Neural crest cell (in vitro differentiated cells): ENCODE measurements at places on chromosomes 1 and 21.
A peak's percentile ranks its signal among the peaks of the same experiment; 100 is the strongest.

- no peak for DNase-seq
Observed at GRCh38 chr1:17763995-17764394, 8.9 kb downstream of the ACTL8 start.

GRCh38 chr1:205346956-205347574, 9.7 kb downstream of the KLHDC8A start:
- no peak for DNase-seq

GRCh38 chr1:1033731-1034438, 14.0 kb downstream of the AGRN start:
- peak; percentile 28 for DNase-seq

DNA sequence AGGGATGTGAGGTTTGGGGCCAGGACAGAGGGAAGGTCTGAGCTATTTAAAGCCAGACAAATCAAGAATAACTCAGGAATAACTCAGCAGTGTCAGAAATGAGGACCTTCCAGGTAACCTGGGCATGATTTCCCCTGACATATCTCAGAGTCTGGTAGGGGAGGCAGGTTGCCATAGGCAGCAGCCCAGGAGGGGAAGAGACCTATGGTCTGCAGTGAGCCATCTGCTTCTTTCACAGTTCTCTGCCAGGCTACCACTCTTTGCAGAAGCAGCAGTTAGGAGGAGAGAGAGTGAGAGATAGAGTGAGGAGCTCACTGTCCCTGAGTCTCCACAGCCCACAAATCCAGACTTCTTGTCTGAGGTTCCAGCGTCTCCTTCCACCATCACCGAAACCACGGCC, 6.3 kb upstream of the VSIG8 start:
- no peak for DNase-seq

- no peak for DNase-seq
Observed at GRCh38 chr1:192954705-192955265, 104.4 kb downstream of the UCHL5 start.

GRCh38 chr21:42387164-42387563, 8.7 kb downstream of the TMPRSS3 start:
- DNase-seq = no peak

DNA sequence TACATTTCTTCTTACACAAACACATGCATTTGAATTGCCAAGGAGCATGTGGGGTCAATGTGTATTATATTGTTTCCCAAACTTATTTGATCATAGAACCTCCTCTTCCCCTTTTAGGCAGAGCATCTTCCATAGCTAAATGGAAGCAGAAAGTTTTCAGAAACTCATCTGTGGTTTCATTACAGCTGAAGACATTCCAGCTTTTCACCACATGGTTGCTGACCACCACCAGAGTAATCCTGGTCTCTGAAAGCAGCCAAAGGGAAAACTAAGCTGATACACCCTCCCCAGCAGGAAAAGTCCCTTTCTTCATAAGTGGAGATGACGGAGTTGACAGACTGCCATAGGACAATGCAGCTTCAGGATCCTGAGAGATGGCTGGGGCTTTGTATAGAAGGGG, 30.2 kb upstream of the OTUD3 start:
- DNase-seq = no peak

DNA sequence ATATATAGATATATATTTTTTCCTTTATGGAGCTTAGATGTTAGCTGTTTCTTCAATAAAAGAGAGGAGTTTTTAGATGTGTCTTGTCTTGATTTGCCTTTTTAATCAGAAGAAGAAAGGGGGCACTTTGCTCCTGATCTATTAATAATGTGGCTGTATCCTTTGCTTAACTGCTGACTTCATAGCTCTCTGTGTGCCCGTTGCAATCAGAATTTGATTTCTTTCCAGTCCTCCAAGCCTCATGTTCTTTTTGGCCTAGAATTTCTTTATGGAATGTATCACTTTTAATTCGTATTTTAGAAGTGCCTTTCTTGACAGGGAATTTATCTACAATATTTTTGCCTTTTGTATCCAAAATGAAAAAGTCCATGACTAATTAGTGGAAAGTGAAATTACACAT, 85.3 kb downstream of the C1orf21 start:
- no peak for DNase-seq

- DNase-seq = no peak
Observed at GRCh38 chr1:108572182-108572581, 12.3 kb downstream of the EEIG2 start.

GRCh38 chr21:42347601-42348327, 3.0 kb downstream of the TFF2 start:
- no peak for DNase-seq

DNA sequence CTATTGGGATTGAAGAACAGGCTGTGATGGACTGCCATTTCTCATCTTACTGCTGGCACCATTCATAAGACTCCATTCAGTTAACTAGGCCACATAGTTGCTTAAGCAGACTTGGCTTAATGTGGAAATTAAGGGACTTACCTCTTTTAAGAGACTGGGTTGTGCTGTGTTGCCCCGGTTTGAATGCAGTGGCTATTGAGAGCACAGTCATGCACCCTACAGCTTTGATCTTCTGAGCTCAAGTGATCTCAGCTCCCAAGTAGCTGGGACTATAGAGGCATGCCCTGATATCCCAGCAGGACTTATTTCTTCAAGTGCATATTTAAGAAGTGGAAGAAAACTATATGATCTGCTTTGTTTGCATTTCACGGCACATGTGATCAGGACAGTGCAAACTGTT, 181.1 kb downstream of the RASAL2 start:
- no peak for DNase-seq

DNA sequence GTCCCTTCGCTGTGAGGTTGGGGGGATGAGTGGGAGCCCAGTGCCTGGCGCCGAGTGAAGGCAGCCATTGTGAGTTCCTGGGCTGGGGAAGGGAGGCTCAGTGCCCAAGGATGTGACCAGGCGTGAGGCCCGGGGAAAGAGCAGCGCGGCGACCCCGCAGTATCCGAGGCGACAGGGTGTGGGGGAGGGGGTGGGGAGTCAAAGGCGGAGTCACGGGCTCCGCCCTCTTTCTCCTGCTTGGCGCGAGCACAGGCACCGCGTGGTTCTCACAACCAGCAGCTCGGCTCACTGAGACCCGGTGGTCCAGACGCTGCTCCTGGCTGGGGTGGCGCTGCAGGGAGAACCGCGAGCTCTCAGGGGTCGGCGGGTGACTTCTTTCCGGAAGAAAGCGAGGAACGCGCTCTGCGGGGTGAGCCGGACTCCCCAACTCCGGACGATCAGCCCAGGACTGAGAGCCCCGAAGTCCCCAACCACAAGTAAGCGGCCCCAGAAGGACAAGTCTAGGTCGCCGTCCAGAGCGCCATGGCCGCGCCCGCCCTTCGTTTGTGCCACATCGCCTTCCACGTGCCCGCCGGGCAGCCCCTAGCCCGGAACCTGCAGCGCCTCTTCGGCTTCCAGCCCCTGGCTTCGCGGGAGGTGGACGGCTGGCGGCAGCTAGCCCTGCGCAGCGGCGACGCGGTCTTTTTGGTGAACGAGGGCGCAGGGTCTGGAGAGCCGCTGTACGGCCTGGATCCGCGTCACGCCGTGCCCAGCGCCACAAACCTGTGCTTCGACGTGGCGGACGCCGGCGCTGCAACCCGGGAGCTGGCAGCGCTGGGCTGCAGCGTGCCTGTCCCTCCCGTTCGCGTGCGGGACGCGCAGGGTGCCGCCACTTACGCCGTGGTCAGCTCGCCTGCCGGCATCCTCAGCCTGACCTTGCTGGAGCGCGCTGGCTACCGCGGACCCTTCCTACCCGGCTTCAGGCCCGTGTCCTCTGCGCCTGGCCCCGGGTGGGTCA, at the start of gene HPDL:
HPDL (plus strand) TSS at position 269 of the 997 bp plus-strand sequence; CDS start at position 523, 254 bp downstream.
- DNase-seq = peak; percentile 63

DNA sequence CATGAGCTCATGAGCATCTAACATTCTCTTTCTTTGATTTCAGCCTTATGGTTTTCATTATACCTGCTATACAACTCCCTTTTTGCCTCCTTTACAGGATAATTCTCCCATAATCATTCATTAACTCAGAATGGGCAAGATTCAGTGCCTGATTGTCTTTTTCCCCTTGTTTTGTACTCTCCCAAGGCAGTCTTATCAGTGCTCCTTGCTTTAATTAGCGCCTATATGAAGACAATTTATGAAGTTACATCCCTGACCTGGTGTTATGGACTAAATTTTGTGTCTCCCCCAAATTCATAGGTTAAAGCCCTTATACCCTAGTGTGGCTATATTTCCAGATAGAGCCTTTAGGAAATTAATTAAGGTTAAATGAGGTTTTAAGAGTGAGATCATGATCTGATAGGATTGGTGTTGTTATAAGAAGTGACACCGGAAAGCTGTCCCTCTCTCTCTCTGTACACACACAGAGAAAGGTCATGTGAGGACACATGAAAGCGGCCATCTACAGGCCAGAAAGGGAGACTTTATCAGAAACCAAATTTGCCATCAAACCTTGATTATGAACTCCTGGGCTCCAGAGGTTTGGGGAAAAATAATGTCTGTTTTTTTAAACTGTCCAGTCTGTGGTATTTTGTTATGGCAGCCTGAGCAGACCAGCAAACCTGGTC, 185.8 kb upstream of the CHODL start:
- DNase-seq = no peak

GRCh38 chr1:30371179-30371788, 352.1 kb downstream of the MATN1 start:
- DNase-seq = no peak

DNA sequence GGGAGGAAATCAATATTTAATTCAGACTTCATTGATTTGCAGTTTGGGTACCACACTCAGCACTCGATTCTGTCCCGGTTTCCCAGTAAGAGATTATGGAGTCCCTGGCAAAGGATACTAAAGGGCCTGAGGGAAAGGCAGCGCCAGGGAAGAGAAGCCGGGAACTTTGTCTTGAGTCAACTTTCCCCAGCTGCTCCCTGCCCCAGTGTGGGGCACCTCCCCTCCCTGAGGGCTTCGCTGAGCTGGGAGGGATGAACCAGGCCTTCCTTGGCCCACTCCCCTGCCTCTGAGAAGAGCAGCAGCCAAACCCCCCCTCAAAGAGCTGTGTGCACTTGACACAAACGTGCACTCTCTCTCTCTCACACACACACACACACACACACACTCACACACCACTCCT, 32.6 kb downstream of the OPTC start:
- no peak for DNase-seq

- DNase-seq = no peak
Observed at GRCh38 chr1:33314416-33314815, 6.5 kb downstream of the A3GALT2 start.

GRCh38 chr1:205122489-205122882, 708 bp upstream of the RBBP5 start:
- DNase-seq = no peak

DNA sequence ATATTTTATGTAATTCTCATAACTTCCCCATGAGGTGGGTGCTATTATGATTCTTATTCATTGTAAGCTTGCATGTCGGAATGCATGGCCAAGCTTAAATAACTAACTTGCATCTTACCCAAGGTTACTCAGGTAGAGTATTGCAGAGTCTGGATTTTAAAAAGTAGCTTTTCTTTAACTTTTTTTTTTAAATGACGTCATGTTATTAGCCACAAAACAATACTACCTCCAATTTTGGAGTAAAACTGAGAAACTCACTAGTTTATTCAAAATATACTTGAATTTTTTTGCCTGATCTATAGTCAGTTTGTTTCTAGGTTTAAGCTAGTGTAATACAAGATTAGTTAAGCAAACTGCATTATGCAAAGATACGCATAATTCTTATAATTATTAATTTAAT, 57.8 kb downstream of the NEGR1 start:
- DNase-seq = no peak

- DNase-seq = no peak
Observed at GRCh38 chr1:76666499-76666898, 200.8 kb upstream of the ST6GALNAC5 start.

- no peak for DNase-seq
Observed at GRCh38 chr1:185373813-185374529, 56.9 kb upstream of the IVNS1ABP start.

GRCh38 chr21:42107881-42108553, 36.9 kb downstream of the UMODL1 start:
- DNase-seq = peak; percentile 59

GRCh38 chr1:14809191-14809981, 210.9 kb downstream of the KAZN start:
- no peak for DNase-seq

DNA sequence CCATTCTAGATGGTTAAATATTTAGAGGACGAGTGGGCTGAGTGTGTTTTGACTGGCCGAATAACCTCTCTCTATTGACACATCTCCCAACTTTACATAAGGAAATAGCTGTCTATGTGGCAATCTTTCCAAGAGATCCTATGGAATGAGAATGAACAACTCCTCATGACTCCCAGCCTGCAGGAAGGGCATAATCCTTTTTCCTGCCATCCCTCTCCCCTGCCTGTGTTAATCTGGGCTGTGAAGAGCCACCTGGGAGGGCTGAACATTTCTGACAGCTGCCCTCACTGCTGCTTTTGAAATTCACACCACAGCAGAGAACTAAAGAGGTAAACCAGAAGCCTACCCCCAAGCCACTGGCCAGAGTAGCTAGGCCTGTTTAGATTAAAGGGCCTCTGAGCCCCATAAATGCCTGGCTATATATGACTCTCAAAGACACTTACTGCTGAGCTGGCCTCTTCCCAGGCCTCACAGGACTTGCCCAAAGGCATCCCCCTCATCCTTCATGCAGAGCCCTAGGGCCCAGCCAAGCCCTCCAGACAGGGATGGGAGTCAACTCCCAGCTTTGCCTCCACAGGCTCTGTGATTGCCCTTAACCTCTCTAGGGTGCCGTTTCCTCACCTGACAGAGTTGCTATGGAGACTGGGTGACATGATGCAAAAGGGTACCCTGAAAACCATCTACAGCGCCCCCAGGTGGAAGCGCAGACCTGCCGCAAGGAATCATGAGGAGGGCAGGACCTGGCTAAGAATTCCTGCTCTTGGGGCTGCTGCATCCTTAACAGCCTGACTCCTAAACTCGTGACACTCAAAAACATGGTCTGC, 42.0 kb upstream of the LDLRAP1 start:
- DNase-seq = no peak

- DNase-seq = no peak
Observed at GRCh38 chr1:11456965-11457364, 22.0 kb upstream of the DISP3 start.

GRCh38 chr1:217526636-217527035, 104.3 kb downstream of the GPATCH2 start:
- DNase-seq = no peak

GRCh38 chr21:30942192-30942591, 60.8 kb upstream of the KRTAP11-1 start:
- no peak for DNase-seq

DNA sequence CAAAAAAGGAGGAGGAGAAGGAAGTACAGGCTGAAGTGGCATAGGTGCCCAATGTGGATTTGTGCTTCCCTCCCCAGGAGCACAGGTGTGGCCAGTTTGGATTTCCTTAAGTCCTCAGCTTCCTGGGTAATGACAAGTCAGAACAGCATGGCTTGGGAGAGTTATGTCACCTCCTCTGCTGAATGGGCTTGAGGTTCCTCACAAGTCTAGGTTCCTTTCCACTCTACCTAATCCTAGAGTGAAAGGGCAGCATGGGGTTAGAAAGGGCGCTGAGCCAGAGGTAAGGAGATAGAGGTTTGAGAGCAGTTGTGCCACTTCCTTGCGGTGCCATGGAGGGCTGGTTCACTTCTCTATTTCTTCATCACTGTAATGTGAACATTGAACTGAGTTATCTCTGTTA, 35.5 kb upstream of the IL20 start:
- no peak for DNase-seq
